ENCODE measurements at places on chromosomes 16 and 17.
A peak's percentile ranks its signal among the peaks of the same experiment; 100 is the strongest.

DNA sequence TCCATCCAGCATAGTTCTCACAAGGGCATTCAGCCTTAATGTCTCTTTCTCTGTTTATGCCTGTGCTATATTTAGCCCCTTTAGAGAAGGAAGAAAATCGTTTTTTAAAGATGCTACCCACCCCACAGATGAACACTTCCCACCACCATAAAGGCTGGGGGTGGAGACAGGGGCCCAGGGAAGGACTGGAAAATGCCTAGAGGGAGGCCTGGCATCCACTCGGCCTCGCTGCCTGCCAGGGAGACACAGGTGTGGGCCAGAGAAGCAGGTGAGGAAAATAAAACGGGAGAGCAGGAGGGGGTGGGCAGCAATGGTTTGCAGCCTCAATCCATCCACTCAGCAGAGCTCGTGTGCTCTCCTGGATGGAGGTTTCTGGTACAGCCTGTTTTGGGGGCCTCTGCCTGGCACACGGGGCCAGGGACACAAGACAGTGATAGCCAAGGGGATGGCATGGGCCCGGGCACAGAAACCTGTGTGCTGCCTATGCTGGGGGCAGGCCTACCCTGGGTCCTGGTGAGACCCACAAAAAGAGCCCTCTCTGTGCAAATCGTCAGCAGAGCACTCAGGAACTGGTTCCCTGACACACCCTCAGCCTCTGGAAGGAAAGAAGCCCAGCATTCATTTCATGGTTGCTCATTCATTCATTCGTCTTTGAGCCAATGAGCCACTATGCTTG, 121.4 kb downstream of the C16orf78 start:
- no peak for DNase-seq

DNA sequence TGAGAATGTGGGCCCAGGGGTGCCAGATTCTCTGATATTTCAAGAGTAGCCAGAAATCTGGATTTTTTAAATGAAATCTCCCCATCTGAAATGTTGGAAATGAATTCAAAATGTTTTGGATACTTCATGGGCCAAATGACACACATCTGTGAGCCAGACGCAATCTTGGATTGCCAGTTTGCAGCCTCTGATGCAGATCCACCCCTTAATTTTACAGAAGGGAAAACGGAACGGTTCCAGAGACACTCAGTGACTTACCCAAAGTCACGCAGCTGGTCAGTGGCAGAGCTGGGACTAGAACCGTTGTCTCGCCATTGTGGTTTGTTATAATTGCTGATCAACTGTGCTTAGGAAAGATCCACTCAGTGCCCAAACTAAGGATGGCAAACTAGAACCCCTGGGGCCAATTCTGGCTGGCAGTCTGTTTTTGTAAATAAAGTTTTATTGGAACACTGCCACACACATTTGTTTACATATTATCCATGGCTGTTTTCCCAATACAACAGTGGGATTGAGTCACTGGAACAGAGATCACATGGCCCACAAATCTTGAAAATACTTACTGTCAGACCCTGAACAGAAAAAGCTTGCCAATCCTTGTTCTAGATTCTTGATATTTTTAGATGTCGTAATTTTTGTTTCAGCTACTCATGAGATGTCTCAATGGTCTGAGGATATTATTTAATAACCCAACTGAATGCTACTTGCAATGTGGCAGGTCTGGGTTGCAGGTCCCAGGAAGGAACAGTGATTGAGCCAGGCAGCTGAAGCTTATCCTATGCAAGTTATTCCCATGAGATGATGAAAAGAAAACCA, 143.8 kb downstream of the AXIN2 start:
- no peak for DNase-seq

- DNase-seq: no peak
Observed at GRCh38 chr17:48285614-48286013, 144.4 kb downstream of the SKAP1 start.

DNA sequence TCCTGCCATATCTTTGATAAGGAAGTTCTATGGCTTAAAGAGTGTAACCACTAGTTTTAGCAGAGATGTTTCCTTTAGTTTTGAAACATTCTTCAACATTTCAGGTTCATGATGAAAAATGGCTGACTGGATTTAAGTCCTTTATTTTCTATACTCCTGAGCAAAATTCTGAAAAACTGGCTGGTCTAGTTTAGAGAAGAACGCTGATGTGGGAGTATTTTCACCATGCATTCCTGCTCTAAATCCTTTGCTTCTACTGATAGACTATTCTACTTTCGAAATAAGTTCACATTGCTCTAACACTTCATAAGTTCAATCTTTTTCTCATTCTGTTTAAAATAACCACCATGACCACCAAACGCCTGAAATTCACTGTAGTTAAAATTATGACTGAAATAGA, 281.9 kb downstream of the FTO start:
- DNase-seq: no peak

GRCh38 chr17:57913575-57914272, 41.5 kb downstream of the CUEDC1 start:
- DNase-seq: no peak

GRCh38 chr17:4195306-4195705, 52.3 kb downstream of the CYB5D2 start:
- no peak for DNase-seq

DNA sequence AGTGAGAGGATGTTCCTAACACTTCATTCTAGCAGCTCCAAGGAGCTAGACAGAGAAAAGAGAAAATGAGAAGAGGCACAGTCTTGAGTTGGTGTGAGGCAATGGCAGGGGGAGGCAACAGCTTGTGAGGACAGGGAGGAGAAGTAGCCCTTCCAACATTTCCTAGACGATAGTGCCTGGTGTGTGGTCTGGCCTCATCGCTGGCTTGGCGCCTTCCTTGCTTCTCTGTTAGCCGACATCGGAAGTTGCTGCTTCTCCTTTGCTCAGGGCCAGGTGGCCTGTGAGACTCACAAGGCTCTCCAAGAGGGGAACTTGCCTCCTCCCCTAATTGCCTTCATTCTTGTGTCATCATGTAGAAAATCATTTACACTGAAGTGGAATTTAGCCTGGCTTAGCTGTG, 208.7 kb downstream of the MAP2K4 start:
- no peak for DNase-seq

DNA sequence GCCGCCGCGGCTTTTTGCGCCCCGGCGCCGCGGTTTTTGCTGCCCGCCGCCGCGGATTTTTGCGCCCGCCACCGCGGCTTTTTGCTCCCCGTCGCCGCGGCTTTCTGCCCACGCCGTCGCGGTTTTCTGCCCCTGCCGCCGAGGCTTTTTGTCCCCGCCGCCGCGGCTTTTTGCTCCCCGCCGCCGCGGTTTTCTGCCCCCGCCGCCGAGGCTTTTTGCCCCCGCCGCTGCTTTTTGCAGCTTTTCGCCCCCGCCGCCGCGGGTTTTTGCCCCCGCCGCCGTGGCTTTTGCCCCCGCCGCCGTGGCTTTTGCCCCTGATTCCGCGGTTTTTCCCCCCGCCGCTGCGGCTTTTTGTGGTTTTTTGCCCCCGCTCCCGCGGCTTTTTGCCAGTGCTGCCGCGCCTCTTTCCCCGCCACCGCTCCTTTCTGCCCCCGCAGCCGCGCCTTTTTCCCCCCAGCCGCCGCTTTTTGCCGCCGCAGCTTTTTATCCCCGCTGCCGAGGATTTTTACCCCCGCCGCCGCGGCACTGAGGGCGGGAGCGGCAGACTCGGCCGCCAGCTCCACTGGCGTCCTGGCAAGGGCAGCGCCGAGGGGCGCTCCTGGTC, 518.6 kb upstream of the WSB1 start:
- DNase-seq: no peak

- no peak for DNase-seq
Observed at GRCh38 chr17:64769712-64770111, 107.6 kb upstream of the SMURF2 start.

DNA sequence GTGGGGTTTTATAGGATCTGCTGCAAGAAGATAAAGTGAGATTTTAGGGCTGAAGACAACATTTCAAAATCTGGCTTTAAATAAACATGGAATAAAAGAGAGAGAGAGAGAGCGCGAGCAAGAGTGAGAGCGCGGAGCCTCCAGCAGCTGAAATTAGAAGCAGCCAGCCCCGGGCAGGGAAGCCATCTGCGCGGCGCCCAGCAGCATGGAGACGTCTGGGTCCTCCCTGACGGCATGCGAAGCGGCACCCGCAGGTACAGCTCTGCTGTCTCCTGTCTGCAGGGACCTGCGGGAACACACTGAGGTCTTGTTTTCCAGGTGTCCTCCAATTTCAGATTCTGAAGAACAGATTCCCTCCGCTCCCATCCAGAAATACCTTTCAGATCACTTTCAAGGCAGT, 7.9 kb upstream of the BAIAP2 start:
- DNase-seq: no peak

GRCh38 chr17:31562376-31562840, 170.9 kb downstream of the RAB11FIP4 start:
- no peak for DNase-seq

DNA sequence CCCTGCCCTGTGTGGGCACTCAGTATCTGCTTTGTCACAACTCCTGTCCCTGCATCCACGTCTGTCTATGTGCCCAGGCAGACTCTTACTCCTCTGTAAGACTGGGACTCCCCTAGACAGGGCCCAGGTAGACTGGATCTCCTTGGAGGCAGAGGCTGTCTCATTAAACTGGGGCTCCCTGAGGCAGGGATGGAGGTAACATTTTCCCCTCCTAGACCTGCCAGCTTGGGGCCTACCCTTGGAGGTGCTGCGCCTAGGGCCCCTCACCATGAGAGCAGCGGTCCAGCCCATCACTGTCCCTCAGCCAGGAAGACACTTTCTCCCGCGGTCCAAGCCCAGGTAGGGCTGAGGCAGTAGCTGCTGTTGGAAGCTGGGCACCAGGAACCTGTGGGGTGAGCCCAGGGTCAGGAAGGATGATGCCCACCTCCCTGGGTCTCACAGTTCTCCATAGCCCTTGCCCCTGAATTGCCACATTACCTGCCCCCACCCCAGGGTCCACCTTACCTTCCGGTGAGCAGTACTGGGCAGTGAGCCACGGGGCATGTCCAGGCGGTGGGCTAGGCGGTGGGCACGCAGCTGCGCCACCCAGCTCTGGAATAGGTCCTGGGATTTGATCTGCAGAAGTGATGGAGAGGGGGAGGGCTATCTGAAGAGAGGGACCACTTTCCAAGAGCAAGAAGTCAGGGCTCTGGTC, 3.4 kb downstream of the OSBPL7 start:
- no peak for DNase-seq

DNA sequence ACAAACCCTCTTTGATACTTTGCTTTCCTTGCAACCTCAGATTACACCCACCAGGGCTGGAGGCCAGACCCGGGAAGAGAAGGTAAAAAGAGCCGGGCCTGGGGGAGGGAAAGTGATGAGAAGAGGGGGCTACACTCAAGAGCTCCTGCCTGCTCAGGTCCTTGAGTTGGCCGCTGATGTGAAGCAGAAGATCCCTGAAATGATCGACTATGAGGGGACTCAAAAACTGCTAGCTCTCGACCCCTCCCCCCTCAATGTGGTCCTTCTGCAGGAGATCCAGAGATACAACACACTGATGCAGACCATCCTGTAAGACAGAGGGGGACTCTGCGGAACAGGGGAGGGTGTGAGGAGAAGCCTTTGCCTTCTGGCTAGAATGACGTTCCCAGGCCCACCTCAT, 2.8 kb upstream of the KDM6B start:
- no peak for DNase-seq

DNA sequence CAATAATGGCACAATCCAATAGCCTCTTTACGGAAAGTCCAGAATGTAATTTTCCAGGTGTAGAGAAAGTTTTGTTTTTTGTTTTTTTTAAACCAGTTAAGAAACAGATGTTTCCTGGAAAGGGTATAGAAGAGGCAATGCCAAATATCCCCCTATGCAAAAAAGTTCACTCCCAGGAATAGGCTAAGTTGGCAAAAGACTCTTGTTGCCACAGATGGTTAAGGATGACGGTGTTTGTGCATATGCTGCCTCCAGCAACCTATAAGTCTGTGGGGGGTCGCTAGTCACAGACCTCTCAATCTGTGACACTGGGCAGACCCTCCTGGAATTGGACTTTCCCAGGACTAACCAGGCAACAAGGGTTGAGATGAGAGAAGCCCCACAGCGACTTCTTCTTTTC, 20.9 kb upstream of the HP start:
- no peak for DNase-seq

DNA sequence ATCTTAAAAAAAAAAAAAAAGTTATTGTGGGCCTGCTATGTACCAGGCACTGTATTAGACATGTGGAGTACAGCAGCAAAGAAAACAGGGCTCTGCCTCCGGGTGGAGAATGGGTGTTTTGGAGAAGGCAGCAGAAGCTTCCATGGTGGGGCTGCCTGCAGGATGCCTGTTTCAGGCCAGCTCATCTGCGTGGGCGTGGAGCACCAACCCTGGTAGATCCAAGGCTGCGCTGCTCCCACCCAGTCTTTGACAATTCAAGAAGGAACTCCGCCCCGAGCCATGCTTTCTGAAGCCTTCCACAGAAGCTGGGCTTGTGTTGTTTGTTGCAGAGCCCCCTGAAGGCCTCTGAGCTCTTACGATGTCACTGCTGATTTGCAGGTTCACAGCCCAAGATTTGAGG, 23.2 kb upstream of the CACNG1 start:
- DNase-seq: peak; percentile 71

- no peak for DNase-seq
Observed at GRCh38 chr17:48051283-48051682, 3.1 kb downstream of the NFE2L1 start.

DNA sequence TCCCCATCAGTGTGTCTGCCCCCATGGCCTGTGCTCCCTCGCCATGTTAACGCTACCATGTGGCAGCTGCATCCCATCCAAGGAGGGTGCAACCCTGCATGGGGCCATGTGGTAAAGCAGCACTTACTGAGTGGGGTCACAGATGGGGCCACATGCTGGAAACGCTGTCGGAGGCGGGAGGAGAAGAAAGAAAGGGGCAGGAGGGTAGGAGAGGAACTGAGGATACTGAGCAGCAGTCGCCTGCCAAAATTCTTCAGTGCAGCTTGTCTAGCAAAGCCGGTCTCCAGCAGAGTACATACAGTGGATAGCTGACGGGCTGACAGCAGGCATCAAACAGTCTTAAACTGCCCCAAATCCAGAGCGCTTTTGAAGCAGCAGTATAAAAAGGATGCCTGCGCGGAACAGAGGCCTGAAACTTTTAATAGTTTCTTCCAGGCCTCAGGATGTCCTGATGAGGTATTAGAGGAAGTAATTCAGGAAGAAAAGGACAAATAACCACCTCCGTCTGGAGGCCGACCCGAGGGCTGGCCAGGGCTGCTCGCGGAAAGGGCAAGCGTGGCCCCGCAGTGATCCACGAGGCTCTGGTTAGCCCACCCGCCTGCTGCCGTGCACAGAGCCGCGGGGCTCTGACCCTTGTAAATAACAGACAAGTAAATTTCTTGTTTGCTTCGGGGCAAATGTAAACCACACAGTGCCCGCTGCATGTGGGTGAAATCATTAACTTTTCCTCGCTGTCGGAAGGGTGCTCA, 149.0 kb downstream of the CCDC182 start:
- no peak for DNase-seq

DNA sequence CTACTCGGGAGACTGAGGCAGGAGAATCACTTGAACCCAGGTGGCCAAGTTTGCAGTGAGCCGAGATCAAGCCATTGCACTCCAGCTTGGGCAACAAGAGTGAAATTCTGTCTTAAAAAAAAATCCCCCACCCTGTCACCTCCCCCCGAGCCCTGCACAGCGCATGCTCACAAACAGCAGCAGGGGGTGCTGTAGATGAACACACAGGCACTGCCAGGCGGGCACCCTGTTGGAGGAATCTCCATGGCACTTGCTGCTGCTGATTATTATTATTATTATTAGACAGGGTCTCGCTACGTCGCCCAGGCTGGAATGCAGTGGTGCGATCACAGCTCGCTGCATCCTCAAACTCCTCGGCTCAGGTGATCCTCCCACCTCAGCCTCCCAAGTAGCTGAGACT, 24.6 kb downstream of the FZD2 start:
- no peak for DNase-seq

- DNase-seq: no peak
Observed at GRCh38 chr17:2450016-2450650, 49.3 kb upstream of the MNT start.

All from head of caudate nucleus (tissue), 42 donors.